Nephron progenitor cell (in vitro differentiated cells): ENCODE measurements at places on chromosomes 3 and 15.

- DNase-seq, result no peak
These were observed 92.0 kb downstream of the GABRG3 start for GRCh38 chr15:27062951-27063350.

- no peak for DNase-seq
These were observed 27.8 kb downstream of the PPCDC start for GRCh38 chr15:75051191-75051608.

- DNase-seq, result no peak
These were observed 631.7 kb upstream of the CCDC54 start for GRCh38 chr3:106745344-106746168.

GRCh38 chr3:112482675-112483074 is 16.6 kb downstream of the BTLA start:
- DNase-seq, result no peak

- DNase-seq, result no peak
These were observed 313.7 kb downstream of the GAP43 start for GRCh38 chr3:115937054-115937453.

GRCh38 chr3:122025296-122025695 is 3.2 kb upstream of the ILDR1 start:
- no peak for DNase-seq

DNA sequence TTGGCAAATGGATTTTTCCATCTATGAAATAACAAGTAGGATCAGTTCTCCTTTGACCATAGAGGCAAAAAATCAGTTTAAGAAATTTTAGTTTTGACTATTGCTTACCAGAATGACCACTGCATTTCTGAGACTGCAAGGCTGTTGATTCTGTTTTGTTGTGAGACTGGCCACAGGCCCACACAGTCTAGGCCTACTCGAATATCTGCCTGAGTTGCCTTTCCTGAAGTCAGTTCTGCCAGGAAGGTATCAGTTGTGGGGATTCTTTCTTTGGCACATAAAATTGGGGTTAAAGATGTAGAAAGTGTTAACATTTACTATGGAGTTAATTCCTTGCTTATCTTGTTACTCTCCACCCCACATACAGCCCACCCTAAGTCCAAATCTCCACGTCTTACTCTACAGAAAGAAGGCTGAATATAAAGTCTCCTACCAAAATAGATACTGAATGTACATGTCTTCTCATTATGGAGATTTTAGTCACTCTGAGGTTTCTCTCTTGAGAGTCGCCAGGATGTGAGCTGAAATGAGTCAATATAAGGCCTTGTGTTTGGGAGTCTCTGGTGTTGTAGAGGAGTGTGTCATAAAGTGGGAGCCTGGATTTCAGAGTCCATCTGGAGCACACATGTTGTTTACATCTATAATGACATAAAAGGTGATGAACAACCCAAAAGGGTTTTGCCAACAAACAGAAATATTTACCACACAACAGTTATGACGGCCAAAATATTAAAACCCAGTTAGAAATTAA is 45.0 kb upstream of the WWTR1 start:
- DNase-seq, result no peak

GRCh38 chr3:134228035-134228434 is 22.6 kb downstream of the RYK start:
- no peak for DNase-seq

DNA sequence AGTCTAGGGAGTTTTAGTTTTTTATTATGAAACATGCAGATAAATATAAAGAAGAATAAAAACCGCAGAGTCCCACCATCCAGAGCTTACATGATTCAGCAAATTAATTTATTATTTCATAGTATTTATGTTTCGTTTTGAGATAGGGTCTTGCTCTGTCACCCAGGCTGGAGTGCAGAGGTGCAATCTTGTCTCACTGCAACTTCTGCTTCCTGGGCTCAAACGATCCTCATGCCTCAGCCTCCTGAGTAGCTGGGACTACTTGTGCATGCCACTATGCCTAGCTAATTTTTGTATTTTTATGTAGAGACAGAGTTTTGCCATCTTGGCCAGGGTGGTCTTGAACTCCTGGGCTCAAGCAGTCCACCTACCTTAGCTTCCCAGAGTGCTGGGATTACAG is 13.6 kb downstream of the RNF13 start:
- no peak for DNase-seq
